ENCODE measurements at places on chromosomes 4 and X.

GRCh38 chrX:133754657-133755056, 230.7 kb downstream of the GPC3 start:
- DNase-seq = no peak

- DNase-seq = no peak
Measured at GRCh38 chrX:139025816-139026215, 314.3 kb upstream of the FGF13 start.

GRCh38 chr4:13483768-13484121, 395 bp downstream of the RAB28 start:
- no peak for DNase-seq

DNA sequence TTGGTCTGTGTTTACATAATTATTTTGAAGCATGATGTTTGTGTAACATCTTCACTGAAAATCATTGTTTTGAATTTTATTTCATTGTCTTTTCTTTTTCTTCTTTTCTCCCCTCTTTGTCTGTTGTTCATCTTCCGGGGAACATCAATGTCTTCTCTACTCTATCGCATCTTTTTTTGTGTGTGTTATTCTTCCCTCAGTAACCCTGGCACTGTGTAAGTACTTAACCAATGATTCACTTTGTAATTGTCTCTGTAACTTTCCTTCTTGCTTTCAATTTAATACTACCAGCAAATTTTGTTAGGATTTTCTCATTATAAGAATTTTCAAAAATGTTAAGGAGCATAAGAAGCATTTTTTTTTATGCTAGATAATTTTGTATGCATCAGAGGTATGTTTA, 130.8 kb downstream of the PDLIM5 start:
- DNase-seq = no peak

Measured in stimulated activated CD8-positive, alpha-beta memory T cell treated with anti-CD3 and anti-CD28 coated beads, Interleukin-4, amount 100 ng/mL, for 1 hour (primary cell).